ENCODE measurements at places on chromosomes 2 and 18. TPM values are rescaled to one million over a fixed set of nuclear protein-coding genes. Genes with fewer than 3 reads are reported as not detected.

Gene ERMN
- total RNA-seq, result not detected

Gene SH2D6
- not detected for total RNA-seq

Gene RRM2
- total RNA-seq, result 48.3 TPM

Gene CCDC102B
- total RNA-seq, result 9.1 TPM

Gene COL5A2
- 1,927 TPM for total RNA-seq

Gene ACP1
- 79.6 TPM for total RNA-seq

Gene TM4SF20
- not detected for total RNA-seq

Gene MTHFD2
- total RNA-seq, result 366 TPM

Gene MAP4K3
- total RNA-seq, result 30.9 TPM

Gene MC4R
- not detected for total RNA-seq

Gene DLX2
- total RNA-seq, result 5.7 TPM

Gene MPP4
- 0.37 TPM for total RNA-seq

Gene TFCP2L1
- not detected for total RNA-seq

Gene GDF7
- total RNA-seq, result 10.9 TPM

Gene RGPD4
- 0.10 TPM for total RNA-seq

Gene YWHAQ
- total RNA-seq, result 251 TPM

Gene CRYBA2
- total RNA-seq, result not detected

Gene MOGAT1
- not detected for total RNA-seq

Gene FAM117B
- total RNA-seq, result 6.0 TPM

Gene GCG
- total RNA-seq, result 0.31 TPM

Gene KATNAL2
- total RNA-seq, result 9.3 TPM

Gene SIX3
- total RNA-seq, result not detected

Gene TMEM198
- 6.1 TPM for total RNA-seq

Gene GAREM2
- total RNA-seq, result 6.5 TPM

Gene PLCD4
- total RNA-seq, result 4.1 TPM

Gene SFXN5
- total RNA-seq, result 13.5 TPM

Gene GPBAR1
- total RNA-seq, result 0.26 TPM

Gene REG1B
- not detected for total RNA-seq

Gene AFF3
- total RNA-seq, result 113 TPM

Gene ANKRD23
- total RNA-seq, result 4.4 TPM

Gene GPR45
- not detected for total RNA-seq

Gene ERFE
- total RNA-seq, result 1.8 TPM

Gene SGPP2
- total RNA-seq, result not detected

Gene CIB4
- total RNA-seq, result not detected

Gene DCC
- not detected for total RNA-seq

Gene SATB2
- total RNA-seq, result 11.6 TPM

Gene DGKD
- total RNA-seq, result 67.1 TPM

Gene ADRA2B
- not detected for total RNA-seq

Gene DCDC2C
- total RNA-seq, result not detected

Gene AKAIN1
- not detected for total RNA-seq

Gene GALNT13
- not detected for total RNA-seq

Gene CROCC2
- total RNA-seq, result not detected

Gene BZW1
- 191 TPM for total RNA-seq

Gene MAP3K20
- 55.7 TPM for total RNA-seq

Gene RUFY4
- not detected for total RNA-seq

Gene SLC4A5
- 0.65 TPM for total RNA-seq

Gene ADNP2
- total RNA-seq, result 17.8 TPM

Gene ABHD1
- 0.31 TPM for total RNA-seq

Gene GLI2
- total RNA-seq, result 37.0 TPM

Gene NAT8
- total RNA-seq, result not detected

Gene ADAM23
- 19.2 TPM for total RNA-seq

Gene RAD51AP2
- not detected for total RNA-seq

Measured in chondrocyte (in vitro differentiated cells).